ENCODE measurements at places on chromosomes 12 and 14. TPM values are rescaled to one million over a fixed set of nuclear protein-coding genes. Genes with fewer than 3 reads are reported as not detected.

The L3HYPDH gene
- 40.5 TPM for total RNA-seq

The KLRB1 gene
- total RNA-seq: 33.2 TPM

The KRT6A gene
- total RNA-seq: not detected

DNA sequence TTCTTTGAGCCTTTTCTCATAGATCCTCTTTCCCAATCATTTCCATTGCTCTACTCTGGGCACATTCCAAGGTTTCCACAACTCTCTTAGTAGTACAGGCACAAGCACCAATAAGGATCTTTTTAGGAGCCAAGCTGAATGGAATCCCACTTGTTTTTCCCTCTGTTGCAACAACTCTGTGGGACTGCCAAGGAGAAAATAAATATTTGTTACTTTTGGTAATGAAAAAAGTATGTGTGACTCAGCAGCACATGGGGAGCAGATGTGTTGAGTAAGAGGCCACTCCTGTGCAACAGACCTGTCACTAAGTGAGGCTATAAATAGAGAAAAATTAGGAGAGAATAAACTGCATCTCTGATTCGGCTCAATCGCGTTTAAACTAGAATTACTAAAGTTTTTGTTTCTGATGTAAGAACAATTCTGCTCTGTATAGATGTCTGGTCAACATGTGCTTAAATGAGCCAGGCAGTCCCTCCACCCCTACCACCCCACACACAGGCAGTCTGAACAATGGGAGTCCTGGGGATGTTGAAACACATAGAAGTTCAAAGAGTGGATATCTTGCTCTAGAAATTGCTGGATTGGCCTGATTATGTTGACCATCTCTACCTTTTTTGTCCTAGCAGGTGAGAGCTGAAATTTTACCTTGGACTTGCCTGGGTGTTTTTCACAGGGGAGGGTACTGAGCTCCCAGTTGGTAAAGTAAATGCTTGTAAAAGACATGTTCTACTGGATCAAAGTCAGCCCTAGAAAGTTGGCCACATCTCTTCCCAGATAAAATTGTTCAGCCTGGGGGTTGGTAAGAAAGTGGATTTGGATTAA is 244.3 kb upstream of the NOVA1 start:
- no peaks in the 10 kb centered on the region for H3K4me1 ChIP-seq
- H3K27ac ChIP-seq: no peak overlapping the region
- H3K27me3 ChIP-seq: no peaks in the 10 kb centered on the region

DNA sequence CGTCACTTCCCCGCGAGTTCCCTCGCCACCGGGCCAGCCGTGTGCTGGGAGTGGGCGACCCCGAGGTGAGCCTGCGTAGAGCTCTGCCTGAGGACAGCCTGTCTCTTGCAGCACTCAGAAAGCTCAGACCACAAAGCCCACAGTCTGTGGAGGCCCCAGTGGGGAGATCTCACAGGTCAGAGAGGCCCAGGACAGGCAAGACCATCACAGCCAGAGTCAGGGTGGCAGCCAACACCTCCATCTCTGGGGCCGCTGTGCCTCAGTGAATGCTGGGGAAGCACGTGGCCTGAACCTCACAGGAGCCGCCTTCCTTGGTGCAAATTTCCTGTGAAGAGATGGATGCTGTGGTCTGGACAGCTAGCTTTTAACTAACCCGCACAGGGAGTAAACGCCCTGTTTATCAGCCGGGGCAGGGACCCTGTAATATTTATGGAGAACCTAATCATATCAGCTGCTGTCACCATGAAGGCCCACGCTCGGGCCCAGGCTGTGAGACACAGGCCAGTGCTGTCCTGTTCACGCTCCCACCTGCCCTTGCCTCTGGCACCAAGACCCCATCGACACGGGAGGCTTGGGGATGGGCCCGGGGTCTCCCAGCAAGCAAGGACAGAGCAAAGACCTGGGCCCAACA is 56.9 kb downstream of the CDC42BPB start:
- no peak overlapping the region for H3K4me3 ChIP-seq
- no peaks in the 10 kb centered on the region for H3K36me3 ChIP-seq

DNA sequence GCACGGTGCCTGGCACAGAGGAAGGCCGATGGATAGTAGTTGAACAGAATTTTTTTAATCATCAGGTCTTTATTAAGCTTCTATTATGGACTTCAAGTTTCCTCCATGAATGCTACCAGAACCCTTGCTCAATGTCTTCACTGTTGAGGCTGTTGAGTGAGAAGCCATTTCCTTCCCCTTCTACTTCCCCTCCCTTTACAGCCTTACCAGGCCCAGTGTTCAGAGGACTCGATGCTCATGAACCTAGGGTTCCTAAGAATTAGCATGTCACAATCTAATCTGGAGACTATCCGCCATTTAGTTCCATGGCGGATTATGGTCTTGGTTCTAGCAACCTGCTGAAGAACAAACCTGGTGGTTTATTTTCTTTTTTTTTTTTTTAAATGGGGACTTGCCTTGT is 17.7 kb downstream of the ETV6 start:
- H3K4me3 ChIP-seq: no peak overlapping the region
- peaks cover under 1% of the 10 kb centered on the region for H3K4me1 ChIP-seq
- no peak for DNase-seq
- no peaks in the 10 kb centered on the region for H3K27me3 ChIP-seq

The HCFC2 gene
- 13.9 TPM for total RNA-seq
